ENCODE measurements at places on chromosomes 5 and 9.
A peak's percentile ranks its signal among the peaks of the same experiment; 100 is the strongest.

GRCh38 chr5:129115680-129116079, 21.1 kb downstream of the ISOC1 start:
- no peak for DNase-seq

DNA sequence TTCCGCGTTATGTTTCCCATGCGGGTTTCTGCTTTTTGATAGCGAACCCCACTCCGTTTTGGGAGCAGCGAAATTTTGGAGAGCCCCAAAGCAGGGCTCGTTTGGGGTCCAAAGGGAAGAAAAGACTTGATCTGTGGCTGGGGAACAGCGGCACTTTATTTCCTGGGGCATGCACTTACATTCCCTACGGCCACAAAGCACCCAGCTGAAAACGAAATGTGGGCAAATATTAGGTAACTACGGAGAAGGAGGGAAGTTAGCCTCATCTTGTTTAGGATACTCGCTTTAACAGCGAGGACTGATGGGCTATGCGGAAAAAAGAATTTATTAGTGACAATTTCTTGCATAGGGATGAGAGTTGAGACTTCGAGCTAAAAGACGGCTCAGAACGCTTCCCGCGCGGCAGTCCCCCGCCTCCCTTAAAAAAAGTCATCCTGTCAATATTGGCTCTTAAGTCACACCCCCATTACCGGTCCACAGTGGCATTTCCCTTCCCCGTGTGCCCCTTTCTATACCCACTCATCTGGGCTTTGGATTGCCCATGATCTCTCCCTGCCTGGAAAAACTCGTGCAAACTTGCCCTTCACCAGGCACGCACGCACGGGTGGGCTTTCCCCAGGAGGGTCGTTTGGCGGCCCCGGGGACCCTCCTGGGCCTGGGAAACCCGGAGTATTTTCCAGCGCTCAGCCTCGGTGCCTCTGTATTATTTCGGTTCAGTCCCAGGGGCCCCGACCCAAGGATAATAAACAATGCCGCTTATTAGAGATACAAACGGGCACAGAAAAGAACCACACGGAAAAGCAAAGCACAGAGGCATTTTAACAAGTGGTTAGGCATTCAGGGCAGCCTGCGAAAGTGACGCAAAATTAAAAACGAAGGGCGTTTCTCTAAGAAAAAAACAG, 35.8 kb upstream of the NFIB start:
- DNase-seq = no peak

DNA sequence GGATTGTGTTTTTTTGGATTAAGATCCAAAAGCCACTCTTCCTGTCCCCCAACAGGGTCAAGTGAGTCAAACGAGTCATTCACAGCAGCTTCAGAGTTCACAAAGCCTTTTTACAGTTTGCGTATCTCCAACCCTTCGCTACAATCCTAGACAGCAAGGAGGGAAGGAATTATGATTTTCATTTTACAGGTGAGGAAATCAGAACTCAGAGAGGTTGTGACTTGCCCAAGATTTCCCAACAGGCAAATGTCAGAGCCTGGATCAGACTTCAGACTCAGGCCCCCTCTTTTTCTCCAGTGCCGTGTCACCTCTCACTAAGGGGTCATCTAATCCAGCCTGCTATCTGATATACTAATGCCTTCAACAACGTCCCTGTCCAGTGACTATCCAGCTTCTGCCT, 72.1 kb upstream of the XPA start:
- DNase-seq = no peak

- peak; percentile 4 for DNase-seq
These were observed 456.0 kb downstream of the RAB3C start for GRCh38 chr5:59038798-59039295.

DNA sequence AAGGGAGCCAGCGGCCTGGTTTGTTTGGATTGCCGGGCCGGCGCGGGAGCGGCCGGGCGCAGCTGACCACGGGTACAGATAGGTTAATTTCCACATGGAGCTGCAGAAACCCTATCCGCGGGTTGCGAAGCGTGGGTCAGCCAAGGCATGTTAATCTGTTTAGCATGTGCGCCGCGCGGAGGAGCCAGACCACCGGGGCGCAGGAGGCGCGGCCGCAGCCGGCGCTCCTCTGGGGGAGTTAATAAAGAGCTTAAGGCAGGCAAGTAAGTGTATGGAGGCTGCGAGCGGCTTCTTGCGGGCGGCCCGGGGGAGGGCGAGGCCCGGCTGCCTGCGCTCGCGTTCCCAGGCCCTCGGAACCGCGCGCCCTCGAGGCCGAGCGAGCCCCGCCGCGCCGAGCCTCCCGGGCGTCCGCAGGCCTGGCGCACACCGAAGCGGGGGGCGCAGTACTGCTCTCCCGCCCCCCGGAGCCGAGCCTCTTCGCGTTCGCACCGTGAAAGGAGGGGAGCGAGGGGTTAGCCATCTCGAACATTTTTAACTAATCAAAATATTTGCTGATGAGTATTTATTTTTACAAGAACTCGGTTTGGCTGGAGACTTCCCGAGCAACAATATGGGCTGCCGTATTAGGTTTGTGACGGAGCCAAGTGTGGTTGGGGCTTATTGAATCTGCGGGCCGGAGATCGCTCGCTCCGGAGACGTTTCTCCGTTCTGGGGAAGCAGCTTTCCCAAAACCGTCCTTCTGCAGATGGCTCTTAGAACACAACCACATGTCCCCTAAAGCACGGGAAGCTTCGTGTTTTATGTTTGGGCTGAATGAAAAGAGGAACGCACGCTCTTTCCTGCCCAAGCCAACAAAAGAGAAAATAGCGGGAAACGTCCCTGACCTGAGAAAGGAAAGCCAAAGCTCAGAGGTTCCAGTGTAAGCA, 28.8 kb downstream of the FOXD1 start:
- no peak for DNase-seq

DNA sequence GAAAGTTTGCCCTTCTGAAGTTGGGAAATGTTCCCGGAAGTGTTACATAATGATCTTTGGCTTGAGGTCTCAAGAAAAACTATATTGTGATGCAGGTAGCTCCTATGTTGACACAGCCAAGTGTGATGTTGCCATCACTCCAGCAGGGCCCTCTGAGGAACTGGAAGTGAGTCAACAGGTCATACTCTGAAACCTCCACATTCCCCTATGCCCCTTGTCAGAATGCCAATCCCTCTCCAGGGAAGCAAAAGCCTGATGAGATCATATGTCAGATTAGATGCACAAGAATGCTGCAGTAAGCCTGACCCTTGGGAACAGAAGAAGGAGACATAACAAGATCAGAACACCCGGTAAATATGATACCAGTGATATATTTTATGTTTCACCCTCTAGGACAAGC, 66.8 kb upstream of the ITGA2 start:
- no peak for DNase-seq

GRCh38 chr5:73088026-73088425, 32.3 kb upstream of the TMEM171 start:
- no peak for DNase-seq

DNA sequence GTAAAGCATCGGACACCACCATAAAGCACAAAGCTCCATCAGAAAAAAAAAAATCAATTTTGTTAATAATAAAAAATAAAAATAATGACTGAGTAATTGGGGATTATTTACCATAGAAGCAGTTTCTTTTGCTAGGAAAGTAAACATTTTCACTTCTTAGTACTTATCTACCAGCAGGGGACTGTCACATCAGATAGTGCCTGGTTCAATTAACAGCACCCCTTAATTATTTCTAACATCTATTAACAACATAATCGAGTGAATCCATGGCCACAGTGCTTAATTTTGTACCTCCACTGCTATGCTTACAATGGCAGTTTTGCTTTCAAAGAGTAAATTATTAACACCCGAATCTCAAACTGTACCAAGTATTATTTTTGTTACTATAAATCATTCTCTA, 221.7 kb downstream of the SMARCA2 start:
- no peak for DNase-seq

GRCh38 chr9:132639322-132639721, 30.5 kb downstream of the DDX31 start:
- no peak for DNase-seq

- no peak for DNase-seq
These were observed 1544.9 kb upstream of the WWC1 start for GRCh38 chr5:166746506-166746905.

GRCh38 chr5:59698207-59699178, 195.0 kb downstream of the PDE4D start:
- no peak for DNase-seq

DNA sequence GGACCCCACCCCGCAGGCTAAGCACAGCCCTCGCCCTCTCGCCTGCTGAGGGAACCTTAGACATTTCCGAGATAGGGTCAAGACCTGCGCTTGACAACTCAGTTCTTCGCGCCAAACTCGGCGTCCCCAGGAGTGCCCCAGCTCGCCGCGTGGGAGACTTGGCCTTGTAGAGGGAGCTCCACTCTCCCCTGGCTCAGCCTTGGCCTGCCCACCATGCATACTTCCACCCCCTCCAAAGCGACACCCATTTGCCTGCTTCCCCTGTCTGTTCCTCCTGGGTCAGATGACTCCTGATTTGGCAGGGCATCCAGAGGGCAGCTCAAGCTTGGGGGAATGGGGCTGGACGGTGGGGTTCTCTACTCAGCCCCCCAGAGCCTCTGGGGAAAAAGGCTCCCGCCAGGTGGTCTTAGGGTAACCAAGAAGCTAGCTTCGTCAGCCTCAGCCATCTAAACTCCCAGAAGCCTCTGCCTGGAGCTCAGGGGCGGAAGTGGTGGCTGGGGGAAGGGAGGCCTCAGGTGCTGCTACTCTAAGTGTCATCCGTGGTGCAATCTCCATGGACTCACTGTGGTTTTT, 560 bp downstream of the DOCK2 start:
- DNase-seq = peak; percentile 43

DNA sequence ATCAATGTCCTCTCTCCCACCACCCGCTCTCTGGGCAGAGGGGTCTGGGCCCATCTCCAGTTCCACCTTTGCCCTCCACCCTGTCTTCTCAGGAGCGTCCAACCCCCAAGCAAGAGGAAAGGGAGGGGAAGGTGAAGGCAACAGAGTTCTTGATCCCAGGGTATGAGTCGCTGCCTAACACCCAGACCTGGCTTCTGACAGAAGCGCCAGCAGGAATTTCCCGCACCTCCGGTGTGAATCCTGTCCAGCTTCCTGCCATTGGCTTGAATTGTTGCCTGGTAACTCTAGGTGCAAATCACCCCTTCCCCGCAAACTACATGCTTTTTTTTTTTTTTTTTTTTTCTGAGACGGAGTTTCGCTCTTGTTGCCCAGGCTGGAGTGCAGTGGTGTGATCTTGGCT, 84.2 kb upstream of the IER5L start:
- no peak for DNase-seq

DNA sequence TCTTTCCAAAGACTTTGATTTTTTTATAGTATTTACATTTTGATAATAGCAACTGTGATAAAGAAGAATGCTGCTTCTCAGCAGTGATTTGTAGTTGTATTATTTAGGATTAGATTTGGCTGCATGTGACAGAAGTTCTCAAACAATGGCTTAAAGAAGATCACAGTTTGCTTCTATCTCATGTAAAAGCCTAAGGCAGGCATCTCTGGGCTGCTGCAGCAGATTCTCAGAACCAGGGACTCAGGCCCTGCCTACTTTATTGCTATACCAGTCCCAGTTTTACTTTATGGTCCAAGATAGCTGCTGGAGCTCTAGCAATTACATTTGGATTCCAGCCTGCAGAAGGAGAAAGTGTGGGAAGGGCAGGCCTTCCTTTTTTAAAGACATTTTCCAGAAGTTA, 8.8 kb upstream of the SNX2 start:
- DNase-seq = no peak

GRCh38 chr5:124634741-124635323, 111.6 kb downstream of the ZNF608 start:
- DNase-seq = no peak

DNA sequence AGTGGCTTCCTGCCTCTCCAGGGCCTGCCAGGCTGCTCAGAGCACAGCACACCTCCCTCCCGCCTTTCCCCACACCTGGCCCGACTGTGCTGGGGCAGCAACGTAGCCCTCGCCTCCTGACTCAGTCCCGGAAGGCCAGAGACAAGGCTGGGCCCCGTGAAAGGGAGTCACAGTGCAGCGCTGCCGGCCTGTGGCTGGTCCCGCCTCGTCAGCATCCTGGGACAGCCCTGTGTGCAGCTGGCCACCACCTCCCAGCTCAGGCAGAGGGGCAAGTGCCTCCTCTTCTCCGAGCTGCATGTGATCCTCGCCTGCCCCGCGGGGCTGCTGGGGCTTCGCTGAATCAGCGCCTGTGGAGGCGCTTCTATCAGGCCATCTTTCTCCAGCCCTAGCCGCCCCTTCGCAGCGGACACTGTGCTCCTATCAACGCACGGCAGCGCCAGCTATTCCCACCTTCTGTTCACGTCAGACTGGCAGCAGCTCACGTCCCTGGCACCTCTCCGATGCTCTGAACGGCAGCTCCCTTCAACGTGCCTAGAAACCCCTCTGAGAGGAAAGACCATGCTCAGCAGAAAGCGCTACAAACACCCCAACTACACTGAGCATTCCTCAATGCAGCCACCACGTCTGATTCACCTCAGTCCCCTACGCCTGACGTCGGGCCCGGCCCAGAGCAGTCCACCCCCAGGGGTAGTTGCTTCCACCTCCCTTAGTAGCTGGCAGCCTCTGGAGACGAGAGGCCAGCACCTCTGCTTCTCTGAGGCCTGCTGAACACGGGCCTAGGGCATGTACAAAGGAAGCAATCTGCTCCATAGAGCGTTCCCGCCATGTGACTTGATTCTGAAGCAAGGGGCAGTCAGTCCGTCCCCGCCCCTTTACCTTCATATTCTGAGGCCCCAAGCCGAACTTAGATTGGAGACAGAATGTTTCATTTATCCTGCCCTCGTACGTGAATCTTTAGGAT, 78.8 kb downstream of the GPR21 start:
- DNase-seq = no peak

DNA sequence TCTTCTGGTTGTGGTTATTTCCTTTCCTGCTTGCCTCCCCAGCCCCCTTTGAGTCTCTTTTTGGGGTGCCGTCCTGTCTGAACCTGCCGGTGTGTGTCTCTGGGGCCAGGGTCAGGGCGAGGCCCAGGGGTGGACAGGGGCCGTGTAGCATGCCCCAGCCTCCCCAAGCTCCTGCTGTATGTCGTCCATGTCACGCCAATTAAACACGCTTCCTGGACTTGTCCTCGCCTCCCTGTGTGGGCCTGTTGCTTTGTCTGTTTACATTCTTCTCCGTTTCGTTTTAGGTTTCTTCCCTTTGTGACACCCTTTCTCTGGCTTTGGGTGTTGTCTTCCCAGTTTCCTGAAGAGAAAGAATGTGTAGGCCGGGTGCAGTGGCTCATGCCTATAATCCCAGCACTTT, 28.5 kb upstream of the HMCN2 start:
- DNase-seq = no peak

- DNase-seq = no peak
These were observed 23.3 kb downstream of the KCNMB1 start for GRCh38 chr5:170365831-170366230.

GRCh38 chr5:42591015-42591414, 165.6 kb upstream of the CCDC152 start:
- DNase-seq = no peak
